Prostate gland (tissue), 2 donors: ENCODE measurements at places on chromosomes 1 and 21.

- no peak for DNase-seq
Observed at GRCh38 chr1:228213917-228214808, 6.3 kb downstream of the OBSCN start.

DNA sequence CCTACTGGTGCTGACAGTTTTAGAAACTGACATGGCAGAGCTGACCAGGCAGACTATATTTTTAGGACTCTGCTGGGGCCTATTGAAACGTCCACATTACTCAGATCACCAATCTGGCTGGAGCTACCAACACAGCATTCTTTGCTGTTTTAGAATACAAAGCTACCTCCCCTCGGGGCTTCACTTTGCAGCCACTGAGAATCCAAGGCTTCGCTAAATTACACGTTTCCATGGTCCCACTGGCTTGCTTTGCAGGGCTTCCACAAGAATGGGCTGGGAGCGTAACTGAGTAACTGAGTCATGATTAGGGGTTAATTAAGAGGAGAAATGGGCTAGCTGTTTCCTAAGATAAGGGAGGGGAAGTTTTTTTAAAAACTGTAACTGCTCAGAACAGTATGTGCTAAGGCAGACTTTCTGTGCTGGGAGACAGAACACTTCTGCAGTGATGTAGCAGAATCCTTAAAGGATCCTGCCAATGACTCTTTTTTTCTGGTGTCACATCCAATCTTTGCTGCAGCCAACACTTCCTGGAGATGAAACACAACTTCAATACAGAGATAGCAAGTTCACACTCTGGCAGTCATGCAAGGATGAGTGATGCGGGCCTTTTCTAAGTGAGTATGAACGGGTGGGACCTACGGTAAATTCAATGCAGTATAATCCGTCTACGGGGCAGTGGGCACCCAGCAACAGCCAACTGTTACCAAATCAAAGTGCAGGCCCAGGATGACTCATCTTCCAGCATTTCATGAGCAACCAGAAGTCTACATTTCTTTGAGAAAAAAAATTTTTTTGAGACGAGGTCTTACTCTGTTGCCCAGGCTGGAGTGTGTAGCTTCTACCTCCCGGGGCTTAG is 21.5 kb downstream of the NDUFS5 start:
- DNase-seq, result no peak

DNA sequence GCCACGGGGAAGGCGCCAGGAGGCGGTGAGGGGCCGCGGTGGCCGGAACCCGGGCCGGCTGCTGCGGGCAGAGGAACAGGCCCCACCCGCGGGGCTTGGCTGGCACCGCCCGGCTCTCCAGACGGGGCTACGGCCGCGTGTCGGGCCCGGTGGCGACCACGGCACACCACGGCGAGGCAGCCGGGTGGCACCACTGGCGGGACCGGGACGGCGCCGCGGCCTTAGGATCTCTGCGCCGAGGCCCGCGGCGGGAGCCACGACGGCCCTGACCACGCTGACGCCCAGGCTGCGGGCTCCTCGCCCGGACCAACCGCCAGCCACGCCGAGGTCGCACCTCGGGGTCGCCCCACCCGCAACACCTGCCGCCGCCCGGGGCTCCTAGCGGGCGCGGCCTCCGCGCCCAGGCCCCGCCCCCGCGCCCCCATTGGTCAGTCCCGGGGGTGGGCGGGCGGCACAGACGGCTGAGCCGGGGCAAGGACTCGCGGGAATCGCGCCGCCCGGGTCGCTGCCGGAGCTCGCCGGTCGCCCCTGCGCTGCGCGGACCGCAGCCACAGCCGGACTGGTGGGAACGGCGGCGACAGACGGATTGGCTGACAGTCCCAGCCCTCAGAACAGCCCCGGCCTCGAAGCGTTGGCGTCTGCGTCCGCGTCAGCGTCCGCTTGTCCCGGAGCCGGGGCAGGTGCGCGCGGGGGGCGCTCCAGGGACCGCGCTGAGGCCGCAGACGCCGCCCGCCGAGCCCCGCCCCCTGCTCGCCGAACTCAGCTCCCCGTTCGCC is at the start of gene BMP8A:
Gene BMP8A (plus strand): TSS at position 491 of the 776 bp plus-strand sequence. CDS start 356 bp downstream, outside the sequence.
- peak; percentile 48 for DNase-seq

- DNase-seq, result no peak
Observed at GRCh38 chr1:52938183-52938451, 11.0 kb downstream of the SCP2 start.

DNA sequence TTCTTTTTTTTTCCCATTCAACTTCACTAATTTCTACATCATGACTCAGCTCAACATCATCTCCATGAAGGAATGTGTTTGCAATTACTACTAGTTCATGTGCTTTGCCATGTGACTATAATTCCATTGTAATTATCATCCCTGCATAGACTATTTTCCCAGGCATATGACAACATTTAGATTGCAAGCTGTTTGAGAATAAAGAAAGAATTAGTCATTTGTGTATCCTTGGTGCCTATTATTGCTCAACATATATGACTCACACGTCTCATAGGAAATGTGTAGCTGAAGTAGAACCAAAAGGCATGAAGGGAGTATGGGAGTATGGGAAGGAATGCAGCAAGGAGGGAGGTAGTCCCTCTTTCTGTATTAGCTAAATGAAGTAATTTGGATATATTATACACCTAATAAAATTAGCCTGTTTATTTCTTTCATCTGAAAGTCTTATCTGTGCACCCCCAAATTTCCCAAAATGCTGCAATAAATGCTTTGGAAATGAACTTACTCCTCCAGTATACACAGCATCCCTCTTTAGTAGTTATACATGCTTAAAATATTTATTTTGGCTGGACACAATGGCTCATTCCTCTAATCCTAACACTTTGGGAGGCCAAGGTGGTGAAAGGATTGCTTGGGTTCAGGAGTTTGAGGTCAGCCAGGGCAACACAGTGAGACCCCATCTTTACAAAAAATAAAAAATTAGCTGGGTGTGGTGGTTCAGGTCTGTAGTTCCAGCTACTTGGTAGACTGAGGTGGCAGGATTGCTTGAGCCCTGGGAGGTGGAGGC is 316.9 kb upstream of the ADGRL4 start:
- DNase-seq, result no peak

DNA sequence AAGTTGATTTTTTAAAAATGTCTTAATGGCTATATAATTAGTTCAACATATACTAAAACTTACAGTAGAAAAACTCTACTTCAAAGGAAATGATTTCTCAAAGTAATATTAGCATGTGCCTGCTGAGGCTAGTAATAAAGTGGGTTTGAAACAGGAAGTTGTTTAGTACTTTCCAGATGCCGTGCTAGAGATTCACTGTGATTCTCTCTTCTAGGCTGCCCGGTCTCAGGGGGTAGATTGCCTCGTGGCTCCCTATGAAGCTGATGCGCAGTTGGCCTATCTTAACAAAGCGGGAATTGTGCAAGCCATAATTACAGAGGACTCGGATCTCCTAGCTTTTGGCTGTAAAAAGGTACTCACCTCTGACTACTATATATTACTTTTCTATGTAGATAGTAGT is 9.1 kb downstream of the EXO1 start:
- DNase-seq, result no peak

DNA sequence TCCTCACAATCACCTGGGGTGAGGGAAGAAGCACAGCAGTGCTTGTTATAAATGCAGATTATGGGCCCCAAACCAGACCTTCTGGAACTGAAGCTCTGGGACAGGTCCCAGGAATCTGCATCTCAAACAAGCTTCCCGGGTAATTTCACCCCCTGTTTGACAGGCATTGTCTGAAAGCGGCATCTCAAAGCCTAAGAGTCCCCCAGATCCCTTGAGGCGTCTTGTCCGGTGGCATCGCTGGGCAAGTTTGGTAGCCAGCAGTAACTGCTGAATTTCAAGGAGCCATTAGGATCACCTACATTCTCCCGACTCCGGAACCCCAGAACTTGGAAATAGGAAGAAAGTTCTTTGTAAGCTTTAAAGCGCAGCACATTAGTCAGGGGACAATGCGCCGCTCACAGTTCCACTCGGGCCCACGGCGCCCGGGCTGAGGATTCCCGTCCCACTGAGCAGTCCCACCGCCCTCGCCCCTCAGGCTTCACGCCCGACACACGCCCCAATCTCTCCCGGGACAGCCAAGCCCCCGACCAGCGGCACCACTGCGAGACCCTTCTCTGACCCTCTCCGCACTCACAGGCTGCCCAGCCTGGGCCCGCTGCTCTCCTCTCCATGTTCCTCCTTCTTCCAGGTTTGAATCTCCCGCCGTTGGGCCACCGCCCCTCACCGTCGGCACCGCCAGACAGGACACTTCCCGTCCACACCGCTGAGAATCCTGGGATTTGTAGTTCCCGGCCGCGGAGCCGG is at the start of gene IQGAP3:
Gene IQGAP3 (minus strand): TSS at position 647 of the 744 bp plus-strand sequence. CDS start 36 bp downstream, at position 611.
- peak; percentile 78 for DNase-seq

GRCh38 chr1:116825720-116826438 is 71.6 kb downstream of the CD2 start:
- DNase-seq, result peak; percentile 62

GRCh38 chr1:229326601-229327000 is 16.2 kb downstream of the CCSAP start:
- no peak for DNase-seq

DNA sequence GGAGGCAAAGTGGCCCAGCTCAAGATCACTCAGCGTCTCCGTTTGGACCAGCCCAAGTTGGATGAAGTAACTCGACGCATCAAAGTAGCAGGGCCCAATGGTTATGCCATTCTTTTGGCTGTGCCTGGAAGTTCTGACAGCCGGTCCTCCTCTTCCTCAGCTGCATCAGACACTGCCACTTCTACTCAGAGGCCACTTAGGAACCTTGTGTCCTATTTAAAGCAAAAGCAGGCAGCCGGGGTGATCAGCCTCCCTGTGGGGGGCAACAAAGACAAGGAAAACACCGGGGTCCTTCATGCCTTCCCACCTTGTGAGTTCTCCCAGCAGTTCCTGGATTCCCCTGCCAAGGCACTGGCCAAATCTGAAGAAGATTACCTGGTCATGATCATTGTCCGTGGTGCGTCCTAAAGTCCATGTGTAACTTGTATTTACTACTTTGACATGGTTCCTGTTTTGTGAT is 2.7 kb downstream of the RBM15 start:
- DNase-seq, result no peak

DNA sequence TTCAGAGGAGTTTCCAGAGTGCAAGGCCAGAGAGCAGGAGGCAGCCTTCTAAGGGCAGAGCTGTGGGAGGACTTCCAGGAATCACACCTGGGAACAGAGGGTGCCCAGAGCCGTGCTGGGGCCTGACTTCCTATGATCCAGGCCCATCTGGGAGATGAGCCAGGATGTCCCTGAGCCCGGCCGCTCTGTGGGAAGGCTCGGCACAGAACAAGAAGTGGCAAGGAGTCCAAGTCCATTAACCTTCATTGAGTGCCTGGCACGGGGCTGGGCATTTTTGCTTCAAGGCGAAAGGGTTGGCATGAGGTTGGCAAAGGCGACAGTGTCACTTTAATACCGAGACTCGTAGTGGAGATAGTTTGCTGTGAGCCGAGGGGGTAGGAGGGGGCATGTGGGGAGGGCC is 18.2 kb downstream of the TMEM201 start:
- peak; percentile 65 for DNase-seq

- DNase-seq, result no peak
Observed at GRCh38 chr1:70042090-70042731, 163.2 kb downstream of the LRRC40 start.

DNA sequence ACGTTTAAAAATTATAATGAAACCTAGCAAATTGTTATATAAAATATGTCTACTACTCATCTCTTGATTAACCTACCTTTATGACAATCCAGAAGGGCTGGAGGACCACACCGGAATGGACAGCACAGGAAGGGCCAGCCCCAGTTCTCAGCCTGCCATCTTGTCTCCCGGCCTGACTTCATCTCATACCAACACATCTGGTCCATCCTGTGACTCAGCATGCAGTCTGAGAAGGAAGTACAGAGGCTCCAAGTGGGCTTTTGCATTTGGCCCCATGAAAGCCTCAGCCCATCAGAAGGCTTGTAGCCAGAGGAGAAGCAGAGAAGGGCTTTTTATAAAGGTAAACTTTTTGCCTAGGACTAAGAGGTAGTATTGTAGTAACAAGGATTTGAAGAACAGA is 436.6 kb downstream of the MRPL39 start:
- no peak for DNase-seq
